ENCODE measurements at places on chromosomes 2 and 18.

DNA sequence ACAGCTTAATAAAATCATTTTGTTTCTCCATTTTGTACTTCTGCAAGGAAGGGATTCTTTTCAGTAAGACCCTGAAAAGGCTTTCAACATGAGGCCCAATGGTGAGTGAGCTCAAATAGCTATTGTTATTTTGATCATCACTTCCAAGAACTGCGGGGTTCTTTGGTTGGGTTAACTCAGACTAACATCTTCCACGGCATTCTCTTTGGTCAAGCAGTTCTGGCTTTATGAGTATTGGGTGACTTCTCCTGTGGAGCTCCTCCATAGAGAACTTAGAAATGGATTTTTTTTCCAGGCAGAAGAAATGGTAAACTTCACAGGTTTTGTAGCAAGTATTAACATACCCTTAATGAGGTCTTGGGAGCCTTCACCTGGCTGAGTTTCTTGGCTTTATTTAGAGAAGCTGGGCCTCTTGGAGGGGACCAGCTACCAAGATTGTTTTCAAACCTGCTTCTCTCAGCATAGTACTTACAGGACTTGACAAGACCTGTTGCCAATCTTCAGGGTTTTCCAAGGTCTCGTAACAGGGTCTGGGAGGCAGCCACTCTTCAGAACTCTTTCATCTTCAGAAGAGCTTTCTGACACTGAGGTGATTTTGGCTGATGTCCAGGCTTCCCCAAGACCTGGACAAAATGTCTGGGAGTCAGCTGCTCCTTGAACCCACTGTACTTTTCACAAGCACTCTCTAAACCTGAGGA is 353.2 kb upstream of the ETAA1 start:
- DNase-seq, result no peak

- DNase-seq, result no peak
Observed at GRCh38 chr2:160609346-160609745, 115.7 kb upstream of the RBMS1 start.

DNA sequence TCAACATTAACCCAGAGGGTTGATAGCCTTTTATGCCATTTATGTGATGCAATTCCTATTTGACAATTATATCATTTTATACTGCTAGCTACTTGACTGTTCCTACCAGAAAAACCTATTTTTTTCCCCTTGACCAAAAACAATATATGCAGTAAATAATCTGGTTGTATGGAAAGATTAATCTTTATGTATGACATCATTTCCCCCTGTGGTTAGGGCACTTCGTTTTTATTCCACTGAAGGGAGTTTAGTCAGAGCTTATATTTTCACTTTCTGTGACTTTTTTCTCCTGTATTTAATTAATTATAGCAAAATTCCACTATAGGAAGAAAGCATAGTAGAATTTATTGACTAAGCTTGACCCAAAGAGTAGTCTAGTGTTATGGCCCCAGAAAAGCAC is 107.6 kb downstream of the HAUS1 start:
- DNase-seq, result no peak

DNA sequence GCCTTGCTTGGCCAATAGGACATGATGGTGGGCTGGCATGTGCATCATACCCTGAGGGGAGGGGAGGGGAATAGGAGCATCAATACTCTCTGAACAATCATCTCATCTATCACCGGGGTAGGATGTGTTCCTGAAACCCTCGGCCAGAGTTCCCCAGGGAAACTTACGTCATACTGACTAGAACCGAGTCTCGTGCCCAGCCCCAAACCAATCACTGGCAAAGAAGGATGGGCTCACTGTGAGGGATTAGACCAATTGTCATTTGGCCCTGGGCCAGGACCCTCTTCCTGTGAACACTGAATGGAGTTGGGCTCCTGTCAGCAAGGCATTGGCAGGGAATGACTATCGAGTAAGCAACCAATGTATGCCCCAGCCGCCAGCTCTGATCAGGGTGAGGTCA is 261.5 kb downstream of the MYCN start:
- no peak for DNase-seq

DNA sequence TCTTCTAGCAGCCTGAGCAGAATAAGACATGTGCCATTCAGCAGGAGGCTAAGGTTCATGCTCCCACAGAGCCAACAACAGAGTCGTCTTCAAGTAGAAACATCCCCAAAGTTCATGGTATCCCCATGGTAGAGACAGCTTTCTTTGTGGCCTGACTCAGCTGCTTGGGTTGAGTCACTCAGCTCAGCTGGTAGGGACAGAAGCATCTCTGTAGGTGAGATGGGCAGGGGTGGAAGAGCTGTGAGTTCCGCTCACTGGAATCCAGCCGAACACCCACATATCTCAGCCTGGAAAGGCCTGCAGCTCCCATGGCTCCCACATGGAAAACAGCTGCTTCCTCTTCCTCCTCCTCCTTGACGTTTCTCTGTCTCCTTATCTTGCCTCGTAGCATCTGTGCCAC is 792.7 kb downstream of the RNF144A start:
- DNase-seq, result no peak

GRCh38 chr2:204108781-204109295 is 172.3 kb downstream of the ICOS start:
- DNase-seq, result no peak

- no peak for DNase-seq
Observed at GRCh38 chr2:19456705-19457309, 98.4 kb upstream of the OSR1 start.

- DNase-seq, result peak; percentile 75
Observed at GRCh38 chr2:165877565-165878550, 75.7 kb downstream of the TTC21B start.

DNA sequence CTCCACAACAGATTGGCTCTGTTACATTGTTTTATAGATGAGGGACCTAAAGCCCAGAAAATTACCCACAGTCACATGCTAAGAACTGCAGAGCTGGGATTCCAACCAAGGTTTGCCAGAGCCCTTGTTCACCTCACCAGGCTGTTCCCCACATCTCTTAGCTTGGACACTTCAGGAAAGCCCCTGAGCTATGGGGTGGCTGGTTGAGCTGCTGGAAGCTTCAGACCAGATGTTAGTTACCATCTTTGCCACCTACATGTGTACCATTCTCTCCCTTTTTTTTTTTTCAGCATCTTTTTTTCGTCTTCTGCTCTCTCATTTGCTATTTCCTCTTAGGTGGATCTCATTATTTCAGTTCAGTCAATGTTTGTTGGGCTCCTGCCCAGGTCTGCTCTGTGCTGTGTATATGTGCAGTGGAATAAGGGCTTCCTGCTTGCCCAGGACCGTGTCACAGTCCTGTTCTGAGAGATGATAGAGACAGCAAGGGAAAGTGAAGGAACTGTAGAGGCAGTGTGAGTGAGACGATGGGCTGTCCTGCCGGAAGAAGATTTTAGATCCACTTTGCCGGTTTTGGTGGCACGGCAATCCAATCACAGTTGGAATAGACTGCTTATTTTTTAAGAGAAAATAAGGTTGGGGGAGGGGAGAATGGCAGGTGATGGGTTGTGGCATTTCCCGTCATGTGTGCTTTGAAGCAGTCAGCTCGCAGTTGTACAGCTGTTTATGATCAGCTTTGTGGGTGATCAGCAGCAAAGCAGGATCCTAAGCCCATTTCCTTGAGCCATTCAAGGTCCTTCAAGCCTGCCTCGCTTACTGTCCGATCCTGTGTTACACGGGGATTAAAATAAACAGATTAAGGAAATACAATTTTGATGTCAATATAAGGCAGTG is 152.6 kb downstream of the RTN4 start:
- DNase-seq, result no peak

GRCh38 chr2:71613403-71613952 is 160.1 kb downstream of the DYSF start:
- DNase-seq, result no peak

- no peak for DNase-seq
Observed at GRCh38 chr2:143525402-143525860, 396.2 kb downstream of the ARHGAP15 start.

DNA sequence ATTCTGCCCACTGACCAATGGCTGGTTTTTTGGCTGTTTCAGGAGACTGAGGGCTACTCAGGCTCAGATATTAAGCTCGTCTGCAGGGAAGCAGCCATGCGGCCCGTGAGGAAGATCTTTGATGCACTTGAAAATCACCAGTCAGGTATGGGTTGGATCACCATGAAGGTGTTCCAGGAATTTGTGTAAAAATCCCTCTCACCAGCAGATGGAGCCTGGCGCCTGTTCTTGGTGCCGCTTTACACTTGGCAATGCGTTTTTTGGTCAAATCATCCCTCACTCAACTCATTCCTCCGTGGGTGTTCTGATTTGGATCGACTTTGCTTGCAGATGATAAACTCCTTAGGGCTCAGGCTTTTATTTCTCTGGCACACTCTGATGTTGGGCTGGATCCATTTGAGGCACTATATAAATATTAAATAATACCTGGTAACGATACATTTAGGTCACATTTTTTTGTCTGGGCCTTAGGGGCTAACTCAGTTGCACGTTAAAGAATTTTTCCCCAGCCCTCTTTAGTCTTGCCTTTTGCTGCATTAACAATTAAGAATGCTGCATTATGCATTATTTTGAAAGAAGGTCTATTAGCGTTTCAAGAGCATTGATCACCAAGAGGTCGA is 50.0 kb downstream of the HDHD2 start:
- DNase-seq, result peak; percentile 96

GRCh38 chr2:63866009-63866709 is 24.5 kb downstream of the UGP2 start:
- DNase-seq, result no peak

DNA sequence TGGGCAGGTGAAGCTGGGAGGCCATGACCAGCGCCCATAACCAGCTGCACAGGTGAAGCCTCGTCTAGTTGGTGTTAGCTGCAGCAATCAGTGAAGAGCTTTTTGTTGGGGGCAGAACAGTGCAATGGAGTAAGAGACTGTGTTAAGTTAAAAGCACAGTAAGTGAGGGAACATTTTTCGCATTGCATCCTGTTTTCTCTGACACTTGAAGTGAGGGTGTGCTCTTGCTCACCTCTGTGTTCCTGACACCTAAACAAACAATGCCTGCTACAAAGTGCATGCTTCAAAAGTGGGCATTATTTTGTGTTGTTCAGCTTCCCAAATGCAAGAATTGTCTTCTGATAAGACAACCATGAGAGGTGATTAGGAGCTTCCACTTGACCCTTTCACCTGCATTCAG is 324.0 kb upstream of the ACVR2A start:
- no peak for DNase-seq

- peak; percentile 97 for DNase-seq
Observed at GRCh38 chr2:219368690-219369191, 19.0 kb downstream of the DNPEP start.

DNA sequence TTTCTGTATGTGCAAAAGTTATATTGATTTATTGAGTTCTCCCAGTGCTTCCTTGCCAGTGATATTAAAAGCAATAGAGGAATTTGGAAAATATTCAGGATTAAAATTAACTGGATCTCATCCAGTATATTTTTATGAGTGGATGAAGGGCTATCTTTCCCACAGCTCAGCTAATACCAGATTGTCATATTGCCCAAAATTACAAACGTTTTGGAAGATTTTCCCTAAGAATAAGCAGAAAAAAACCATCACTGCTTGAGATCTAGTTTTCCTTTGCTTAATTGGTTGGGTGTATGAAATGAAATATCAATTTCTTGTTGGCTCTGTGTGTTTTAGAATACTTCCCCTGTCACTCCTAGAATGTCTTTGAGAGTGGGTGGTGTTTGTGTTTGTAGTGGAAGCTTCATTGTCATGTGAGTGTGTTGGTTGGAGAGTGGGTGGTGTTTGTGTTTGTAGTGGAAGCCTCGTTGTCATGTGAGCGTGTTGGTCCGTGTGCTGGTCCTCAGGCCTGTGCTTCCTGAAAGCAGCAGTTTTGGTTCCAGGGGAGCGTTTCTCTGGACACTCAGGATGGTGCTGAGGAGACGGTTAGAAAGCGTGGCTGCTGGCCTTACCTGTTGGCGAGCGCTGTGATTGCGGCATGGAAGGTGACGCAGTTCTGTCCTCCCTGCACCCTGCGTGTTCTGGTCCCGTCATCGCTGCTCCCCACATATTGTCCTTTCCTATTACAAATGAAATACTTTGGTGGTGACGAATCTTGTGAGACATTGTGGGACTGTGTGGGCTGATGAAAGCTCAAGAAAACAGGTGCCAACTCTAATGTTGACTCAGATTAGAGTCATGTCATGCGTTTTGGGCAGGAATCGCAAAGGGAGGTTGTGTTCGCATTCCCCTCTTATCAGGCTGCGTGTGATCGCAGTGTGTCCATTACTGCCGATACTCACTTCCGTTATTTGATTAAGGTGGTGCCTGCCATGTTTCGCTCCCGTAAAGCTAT is 12.4 kb downstream of the ASB1 start:
- DNase-seq, result peak; percentile 49

DNA sequence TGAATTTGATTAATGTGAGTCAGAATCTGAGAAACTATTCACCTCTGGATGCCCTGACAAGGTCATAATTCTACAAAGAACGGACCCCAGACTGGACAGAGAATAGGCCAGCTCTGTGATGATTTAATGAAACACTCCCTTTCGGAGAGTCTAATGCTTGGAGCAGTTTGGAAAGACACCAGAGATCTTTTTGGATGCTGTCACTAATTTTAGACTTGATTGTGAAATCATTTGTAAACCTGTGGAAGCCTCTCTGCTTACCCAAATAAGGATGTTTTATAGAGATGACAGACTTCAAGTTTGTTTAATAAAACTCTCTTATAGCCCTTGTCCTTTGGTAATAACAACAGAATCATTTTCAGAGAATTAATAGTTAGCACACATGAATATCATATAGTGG is 83.5 kb downstream of the MYL12B start:
- no peak for DNase-seq

- DNase-seq, result no peak
Observed at GRCh38 chr2:71898375-71898774, 249.3 kb downstream of the CYP26B1 start.

Data from trophoblast cell (in vitro differentiated cells and primary cell).